T-helper 1 cell treated with Interleukin-12 subunit alpha and Interleukin-12 subunit beta and Interleukin-4 antibody, amounts not matched to agents 30 ng/mL and 1 ng/mL, for 36 hours (primary cell): ENCODE measurements at places on chromosomes 6 and 20. TPM values are rescaled to one million over a fixed set of nuclear protein-coding genes. Genes with fewer than 3 reads are reported as not detected.

TRIM10 gene
- total RNA-seq: 0.34 and 0.37 TPM in 2 replicates

JPH2 gene
- total RNA-seq: not detected in 2 replicates

SOBP gene
- total RNA-seq: 0.20 and 0.27 TPM in 2 replicates

OVOL2 gene
- total RNA-seq: not detected in 2 replicates

CRNKL1 gene
- total RNA-seq: 18.4 and 19.9 TPM in 2 replicates

ARMH2 gene
- 0.78 and 1.6 TPM in 2 replicates for total RNA-seq

SHLD1 gene
- 11.4 and 12.5 TPM in 2 replicates for total RNA-seq

RIMS1 gene
- not detected in 2 replicates for total RNA-seq

MAS1 gene
- not detected in 2 replicates for total RNA-seq

FABP7 gene
- not detected in 2 replicates for total RNA-seq

SCRT2 gene
- not detected in 2 replicates for total RNA-seq

OR2J3 gene
- not detected in 2 replicates for total RNA-seq

BPI gene
- total RNA-seq: not detected in 2 replicates

SPATS1 gene
- not detected in 2 replicates for total RNA-seq

UST gene
- 0.10 and 0.32 TPM in 2 replicates for total RNA-seq

RFX6 gene
- total RNA-seq: not detected in 2 replicates
